ENCODE measurements at places on chromosomes 13 and 19.

DNA sequence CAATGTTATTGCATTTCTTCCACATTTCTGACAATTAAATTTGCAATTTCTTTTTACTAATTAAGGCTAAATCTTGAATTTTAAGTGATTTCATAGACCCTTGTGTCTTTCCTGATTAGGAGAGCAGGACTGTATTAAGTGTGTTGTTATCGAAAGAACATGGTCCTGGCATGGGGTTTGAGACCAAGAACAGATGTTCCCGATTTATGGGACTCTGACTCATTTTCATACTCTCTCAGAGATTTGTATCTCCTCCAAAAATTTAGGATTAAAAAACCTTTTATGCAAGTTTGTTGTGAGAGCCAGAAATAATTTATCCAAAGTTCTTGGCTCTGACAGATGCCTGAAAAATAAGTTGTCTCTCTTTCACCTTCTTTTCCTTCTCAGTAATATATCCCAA is 589.3 kb upstream of the ARGLU1 start:
- peak; percentile 72 for DNase-seq

GRCh38 chr19:2922987-2923386 is 21.8 kb downstream of the ZNF77 start:
- DNase-seq, result no peak

GRCh38 chr19:12092956-12093355 is 28.4 kb downstream of the ZNF844 start:
- peak; percentile 11 for DNase-seq

- DNase-seq, result no peak
These were observed 39.5 kb upstream of the GRTP1 start for GRCh38 chr13:113403255-113404104.

GRCh38 chr19:51108805-51109146 is 567 bp upstream of the CTU1 start:
- no peak for DNase-seq

GRCh38 chr19:31908496-31909225 is 436.7 kb upstream of the ZNF507 start:
- DNase-seq, result peak; percentile 52

DNA sequence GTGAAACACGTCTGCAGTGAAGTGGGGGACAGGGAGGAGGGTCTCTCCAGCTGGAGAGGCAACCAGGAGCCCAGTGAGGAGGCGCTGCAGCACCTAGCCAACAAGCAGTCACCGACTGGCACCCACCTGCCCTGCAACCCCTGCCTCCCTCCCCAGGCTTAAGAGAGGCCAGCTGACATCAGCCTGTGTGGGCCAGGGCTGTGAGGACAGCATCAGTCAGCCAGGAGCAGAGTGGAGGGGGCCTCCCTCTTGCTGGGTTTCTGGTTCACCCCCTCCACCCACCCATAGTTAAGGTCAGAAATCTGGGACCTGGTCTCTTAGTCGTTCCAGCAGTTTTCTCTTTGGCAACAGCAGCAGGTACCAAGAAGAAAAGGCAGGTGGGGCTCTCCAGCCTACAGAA is 25.5 kb upstream of the CCNP start:
- no peak for DNase-seq

GRCh38 chr13:101149735-101150384 is 266.4 kb downstream of the NALCN start:
- DNase-seq, result peak; percentile 24

DNA sequence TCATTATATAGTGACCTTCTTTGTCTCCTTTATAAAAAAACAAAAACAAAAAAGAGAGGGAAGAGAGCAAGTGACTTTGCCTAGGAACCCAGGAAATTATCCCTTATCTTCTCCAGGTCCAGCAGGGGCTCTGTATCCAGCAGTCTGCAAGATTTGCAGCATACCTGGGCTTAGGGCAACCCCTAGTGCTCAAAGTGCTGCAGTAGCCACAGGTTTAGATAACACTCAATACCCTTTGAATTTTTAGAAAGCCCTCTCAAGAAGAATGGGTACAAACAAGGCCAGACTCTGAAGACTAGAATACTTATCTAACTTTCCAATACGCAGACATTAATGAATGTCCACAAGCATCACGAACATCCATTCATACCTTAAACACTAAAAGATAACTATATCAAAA is 43.2 kb downstream of the CCNA1 start:
- no peak for DNase-seq
